ENCODE measurements at places on chromosomes 7 and 10.

DNA sequence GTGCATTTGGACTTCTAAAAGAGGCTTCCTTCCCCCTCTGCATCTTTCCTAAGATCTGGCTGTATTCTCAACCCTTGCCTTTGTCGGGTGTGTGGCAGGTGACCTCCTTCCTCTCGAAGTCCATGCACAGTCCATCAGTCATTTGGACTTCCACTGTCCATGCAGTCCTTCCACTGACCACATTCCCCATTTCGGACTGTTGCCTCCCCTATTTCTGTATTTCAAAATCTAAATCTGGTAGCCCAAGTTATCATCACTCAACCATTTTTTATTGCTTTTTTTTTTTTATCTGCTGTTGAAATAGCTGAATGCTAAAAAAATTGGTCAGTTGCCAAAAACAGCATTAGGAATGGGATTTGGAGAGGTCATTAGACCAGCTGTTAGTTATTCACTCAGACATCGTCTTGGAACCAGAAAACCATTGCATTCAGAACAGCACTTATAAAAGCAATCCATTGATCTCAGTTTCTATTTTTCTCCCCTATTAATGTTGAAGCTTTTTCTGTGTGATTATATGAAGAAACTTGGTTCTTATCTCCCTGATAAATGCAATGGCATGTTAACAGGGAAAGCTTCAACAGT is 575.6 kb downstream of the KIF20B start:
- DNase-seq = no peak

DNA sequence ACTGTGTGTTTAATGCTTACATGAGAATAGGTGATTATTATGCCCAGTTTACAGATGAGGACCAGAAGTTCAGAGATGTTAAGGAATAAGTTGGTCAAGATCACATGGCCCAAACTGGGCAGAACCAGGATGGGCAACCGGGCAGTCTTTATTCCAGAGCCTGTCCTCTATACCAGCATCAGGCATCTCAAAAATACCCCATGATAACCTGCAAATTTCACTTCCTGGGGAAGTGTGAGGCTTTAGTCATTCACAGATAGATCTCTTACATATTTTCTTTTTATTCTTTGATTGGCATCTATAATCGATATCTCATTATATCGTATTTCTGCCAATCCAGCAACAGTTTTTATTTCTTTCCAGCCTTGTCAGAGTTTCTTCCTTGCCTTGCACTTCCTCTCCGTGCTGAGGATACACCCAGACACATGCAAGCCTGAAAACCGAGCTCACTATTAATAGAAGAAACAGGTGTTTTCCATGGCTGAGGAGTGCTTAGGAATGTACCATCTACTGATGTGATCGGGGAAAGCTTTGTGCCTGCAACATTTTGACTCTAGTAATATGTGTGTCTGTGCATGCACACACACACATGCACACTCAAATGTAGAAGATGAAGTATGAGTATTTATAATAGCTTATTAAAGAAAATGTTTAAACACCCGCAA is 82.4 kb downstream of the CREM start:
- no peak for DNase-seq

- no peak for DNase-seq
Measured at GRCh38 chr10:33136781-33137180, 178.8 kb upstream of the ITGB1 start.

DNA sequence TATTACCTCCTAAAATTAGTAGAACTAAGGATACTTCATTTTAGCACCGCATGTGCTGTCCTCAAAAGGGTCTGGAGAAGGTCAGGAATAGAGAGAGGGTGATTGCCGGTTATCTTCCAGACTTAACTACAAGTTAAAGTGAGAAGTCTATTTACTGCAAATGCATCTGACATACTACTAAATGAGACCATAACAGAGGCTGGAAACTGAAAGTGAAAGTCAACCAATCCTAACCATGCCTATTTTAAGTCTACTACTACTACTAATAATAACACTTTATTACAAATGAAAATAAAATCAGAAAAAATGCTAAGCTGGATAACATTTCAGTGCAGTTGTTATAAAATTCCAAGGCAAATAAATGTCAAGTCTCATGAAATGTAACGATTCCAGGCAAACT is 244.7 kb downstream of the KIF20B start:
- DNase-seq = no peak

- DNase-seq = no peak
Measured at GRCh38 chr10:48550071-48550691, 54.7 kb downstream of the ARHGAP22 start.

GRCh38 chr7:116872026-116872425 is 9.6 kb downstream of the CAPZA2 start:
- no peak for DNase-seq

DNA sequence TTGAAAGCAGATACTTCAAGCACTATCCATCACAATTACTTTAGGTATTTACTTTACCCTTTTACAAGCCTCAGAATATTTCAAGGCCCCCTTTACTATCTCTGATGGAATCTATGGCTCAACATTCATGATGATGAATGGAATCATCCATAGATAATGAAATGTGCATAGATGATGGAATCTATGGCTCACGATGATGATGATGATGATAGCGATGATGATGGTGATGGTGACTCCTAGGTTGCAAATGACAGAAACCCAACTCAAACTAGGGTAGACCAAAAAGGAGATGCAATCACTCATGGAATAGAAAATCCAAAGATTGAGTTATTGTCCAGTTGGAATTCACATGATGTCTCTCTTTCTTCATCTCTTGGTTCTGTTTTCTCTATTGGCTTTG is 55.7 kb downstream of the NEBL start:
- no peak for DNase-seq

- DNase-seq = no peak
Measured at GRCh38 chr7:13801669-13802068, 187.8 kb downstream of the ETV1 start.

- no peak for DNase-seq
Measured at GRCh38 chr7:131471250-131472004, 85.0 kb downstream of the PODXL start.

GRCh38 chr10:128047991-128048818 is 78.0 kb downstream of the MKI67 start:
- DNase-seq = no peak

DNA sequence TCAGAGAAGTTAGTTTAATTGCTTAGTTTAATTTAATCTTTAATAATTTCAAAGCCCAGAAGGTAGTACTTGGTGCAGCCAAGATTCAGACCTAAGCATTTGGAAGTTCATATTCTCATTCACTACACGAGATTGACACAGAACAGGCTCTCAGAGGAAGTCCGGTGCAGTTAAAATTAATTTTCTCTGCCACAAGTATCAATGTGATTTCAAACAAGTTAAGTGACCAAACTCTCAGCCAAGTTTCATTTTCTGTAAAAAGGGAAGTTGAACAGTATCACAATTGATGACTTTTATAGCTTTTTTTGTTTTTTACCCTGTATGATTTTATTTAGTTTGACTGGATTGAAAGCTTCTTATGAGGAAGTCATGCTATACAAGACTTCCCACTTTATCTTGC is 1494.9 kb upstream of the LRRTM3 start:
- no peak for DNase-seq

DNA sequence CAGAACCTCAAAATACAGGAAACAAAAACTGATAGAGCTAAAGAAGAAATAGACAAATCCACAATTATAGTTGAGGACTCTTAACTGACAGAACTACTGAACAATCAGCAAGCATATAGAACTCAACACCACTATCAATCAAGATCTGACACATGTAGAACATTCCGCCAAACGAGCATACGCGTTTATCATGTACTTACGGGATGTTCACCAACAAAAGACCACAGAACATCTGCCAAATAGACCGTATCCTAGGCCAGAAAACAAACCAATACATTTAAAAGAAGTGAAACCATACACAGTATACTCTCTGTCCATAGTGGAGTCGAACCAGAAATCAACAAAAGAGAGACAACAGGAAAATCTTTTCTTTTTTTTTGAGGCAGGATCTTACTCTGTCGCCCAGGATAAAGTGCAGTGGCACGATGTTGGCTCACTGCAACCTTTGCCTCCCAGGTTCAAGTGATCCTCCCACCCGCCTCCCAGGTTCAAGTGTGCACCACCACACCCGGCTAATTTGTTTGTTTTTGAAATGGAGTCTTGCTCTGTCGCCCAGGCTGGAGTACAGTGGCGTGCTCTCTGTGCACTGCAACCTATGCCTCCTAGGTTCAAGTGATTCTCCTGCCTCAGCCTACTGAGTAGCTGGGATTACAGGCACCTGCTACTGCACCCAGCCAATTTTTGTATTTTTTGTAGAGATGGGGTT is 5.1 kb downstream of the GNA12 start:
- no peak for DNase-seq

DNA sequence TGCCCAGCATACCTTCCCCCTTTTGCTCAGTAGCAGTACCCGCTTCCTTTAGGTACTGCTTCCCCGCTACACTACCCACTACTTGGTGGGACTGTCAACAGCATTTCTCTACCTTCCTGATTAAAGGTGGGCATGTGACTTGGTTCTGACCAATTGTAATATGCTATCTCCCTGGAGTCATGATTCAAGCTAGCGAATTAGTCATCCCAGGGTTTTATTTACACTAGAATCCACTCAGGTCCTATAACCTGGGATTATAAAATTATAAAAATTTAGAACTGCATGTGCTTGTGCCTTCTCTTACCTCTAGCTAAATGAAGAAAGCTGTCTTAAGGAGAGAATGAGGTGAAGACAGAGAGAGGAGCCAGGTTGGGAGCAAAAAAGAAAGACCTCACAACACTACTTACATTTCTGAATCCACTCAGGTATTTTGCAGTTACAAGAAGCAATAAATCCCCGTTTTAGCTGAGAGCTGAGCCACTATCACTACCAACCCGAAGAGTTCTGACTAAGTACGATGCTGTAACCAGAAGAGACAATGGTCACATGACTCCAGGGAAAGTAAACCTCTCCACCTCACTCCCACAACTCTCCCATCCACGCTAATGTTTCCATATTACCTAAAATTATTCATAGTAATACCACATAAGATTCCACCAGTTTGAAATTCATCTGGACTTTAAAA is 9.7 kb downstream of the GBX1 start:
- DNase-seq = no peak

- DNase-seq = peak; percentile 76
Measured at GRCh38 chr10:77710759-77711682, 73.4 kb upstream of the KCNMA1 start.

- DNase-seq = peak; percentile 80
Measured at GRCh38 chr7:99143853-99144672, at the start of gene SMURF1. SMURF1 (minus strand) TSS chr7:99144108; CDS start chr7:99143780, 328 bp downstream.

DNA sequence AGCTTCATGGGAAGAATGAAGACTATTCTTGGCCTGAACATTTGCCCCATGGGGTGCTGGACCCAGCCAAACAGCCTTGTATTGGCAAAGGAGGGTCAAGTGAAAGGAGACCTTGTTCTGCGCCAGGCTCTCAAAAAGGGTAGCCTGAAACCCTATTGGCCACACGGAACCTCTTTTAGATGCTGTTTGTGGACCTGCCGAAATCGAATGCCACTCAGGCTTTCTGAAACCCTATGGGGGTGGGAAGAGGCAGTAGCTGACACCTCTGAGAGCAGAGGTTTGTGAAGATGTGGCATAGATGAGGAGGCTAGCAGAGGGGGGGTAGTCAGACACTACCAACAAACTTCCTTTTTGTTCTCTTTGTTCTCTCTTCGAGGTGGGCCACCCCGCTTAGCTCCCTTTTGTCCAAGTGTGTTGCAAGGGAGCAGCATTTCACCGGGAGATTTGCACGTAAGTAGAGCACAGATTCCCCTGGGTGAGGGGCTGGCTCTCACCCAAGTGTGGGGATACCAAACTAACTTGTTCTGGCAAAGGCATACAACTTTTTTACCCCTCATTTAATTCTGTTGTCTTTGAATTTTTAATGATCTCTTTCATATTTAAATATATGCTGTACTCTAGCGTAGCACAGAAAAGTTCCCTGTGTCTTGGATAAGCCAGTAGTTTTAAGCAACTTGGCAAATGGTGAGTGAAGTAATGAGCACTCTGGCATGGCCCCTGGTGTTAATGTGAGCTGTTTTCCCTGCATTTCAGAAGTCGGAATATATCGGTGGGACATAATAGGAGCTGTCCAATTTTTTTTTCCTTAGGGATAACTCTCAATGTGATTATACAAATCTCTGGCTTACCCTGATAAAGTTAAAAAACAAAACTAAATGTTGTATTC is 107.7 kb downstream of the SEPTIN7 start:
- peak; percentile 51 for DNase-seq

- DNase-seq = peak; percentile 14
Measured at GRCh38 chr7:44325201-44325671, at the start of gene CAMK2B. CAMK2B (minus strand) TSS chr7:44325594; CDS start chr7:44325421, 173 bp downstream.

GRCh38 chr10:29857843-29858701 is 201.3 kb downstream of the JCAD start:
- DNase-seq = peak; percentile 58

GRCh38 chr10:104406715-104407650 is 53.4 kb downstream of the CFAP58 start:
- peak; percentile 57 for DNase-seq
